Naive thymus-derived CD8-positive, alpha-beta T cell (primary cell): ENCODE measurements at places on chromosomes 6 and 20. TPM values are rescaled to one million over a fixed set of nuclear protein-coding genes. Genes with fewer than 3 reads are reported as not detected.

Gene CLPSL1
- not detected for polyA plus RNA-seq

Gene CLIC5
- polyA plus RNA-seq, result 0.42 TPM

Gene TOX2
- polyA plus RNA-seq, result 1.3 TPM

Gene SGK2
- polyA plus RNA-seq, result not detected

Gene ADRM1
- 93.9 TPM for polyA plus RNA-seq

Gene CALHM4
- polyA plus RNA-seq, result not detected

Gene C6orf89
- polyA plus RNA-seq, result 40.1 TPM

Gene VWA7
- polyA plus RNA-seq, result not detected

Gene DEFB124
- polyA plus RNA-seq, result not detected

- DNase-seq, result no peak
Observed at GRCh38 chr6:98894810-98895209, 52.9 kb downstream of the FBXL4 start.

GRCh38 chr20:61723529-61724257, 342.0 kb downstream of the TAF4 start:
- no peak for DNase-seq

GRCh38 chr6:90719321-90720195, 132.7 kb upstream of the MAP3K7 start:
- no peak for DNase-seq

GRCh38 chr6:150510576-150510975, 89.1 kb upstream of the PLEKHG1 start:
- no peak for DNase-seq

DNA sequence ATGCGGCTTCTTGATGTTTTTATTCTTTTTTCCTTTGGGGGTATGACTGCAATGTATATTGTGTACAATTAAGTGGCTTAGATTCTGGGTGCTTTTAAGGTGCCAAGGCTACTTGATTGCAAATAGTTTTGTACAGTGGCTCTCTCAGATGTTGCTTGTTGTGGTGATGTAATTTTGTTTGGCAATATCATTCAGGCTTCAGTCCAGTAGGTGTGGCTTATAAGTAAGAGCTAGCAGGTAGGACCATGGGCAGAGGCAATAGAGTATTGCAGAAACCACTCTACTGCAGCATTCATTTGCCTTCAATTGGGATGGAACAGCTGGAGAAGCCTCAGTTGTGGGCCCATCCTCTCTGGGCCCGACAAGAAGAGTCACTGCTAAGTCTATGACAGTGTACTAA, 407.9 kb upstream of the MAN1A1 start:
- DNase-seq, result no peak

- DNase-seq, result no peak
Observed at GRCh38 chr6:108157234-108157980, 8.4 kb upstream of the NR2E1 start.

- peak; percentile 50 for DNase-seq
Observed at GRCh38 chr20:57748601-57749130, 38.9 kb upstream of the PMEPA1 start.

- DNase-seq, result no peak
Observed at GRCh38 chr6:24943774-24944173, 8.0 kb upstream of the RIPOR2 start.

- DNase-seq, result no peak
Observed at GRCh38 chr20:2507875-2508630, 662 bp downstream of the ZNF343 start.

- DNase-seq, result no peak
Observed at GRCh38 chr20:57705127-57705899, 4.5 kb downstream of the PMEPA1 start.

DNA sequence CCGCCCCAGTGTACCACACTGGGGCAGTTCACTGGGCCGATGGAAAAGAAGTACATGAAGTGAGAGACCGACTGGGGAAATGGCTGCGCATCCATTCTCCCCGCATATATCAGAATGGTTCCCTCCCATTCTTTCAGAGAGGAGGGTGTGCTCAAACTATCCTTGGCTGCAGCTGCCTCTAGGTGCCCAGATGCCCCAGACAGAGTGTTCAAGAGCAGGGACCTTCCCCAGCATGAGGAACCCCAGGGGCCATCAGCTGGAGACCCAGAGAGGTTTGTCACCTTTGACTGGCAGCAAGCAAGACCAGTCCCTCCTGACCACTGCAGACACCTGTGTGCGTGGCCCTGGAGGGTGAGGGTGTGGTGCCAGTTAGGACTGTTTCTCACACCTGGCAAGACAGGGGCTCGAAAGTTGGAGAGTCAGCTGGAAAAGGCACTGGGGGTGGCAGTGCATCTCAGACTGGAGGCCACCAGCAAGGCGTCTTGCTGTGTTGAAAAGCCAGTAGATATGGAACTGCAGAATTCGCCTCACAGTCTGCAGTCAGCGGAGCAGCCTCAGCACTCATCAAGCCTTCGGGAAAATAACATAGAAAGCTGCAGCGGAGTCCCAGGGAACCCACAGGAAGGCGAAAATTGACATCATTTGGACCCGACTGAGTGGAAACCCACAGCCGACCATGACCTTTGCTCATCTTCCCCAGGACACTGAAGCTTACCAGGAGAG, 76.7 kb downstream of the GPR6 start:
- no peak for DNase-seq

GRCh38 chr6:91590191-91590590, 1003.3 kb upstream of the MAP3K7 start:
- no peak for DNase-seq

GRCh38 chr6:37583261-37583660, 83.6 kb upstream of the CCDC167 start:
- DNase-seq, result no peak

GRCh38 chr20:62603907-62604785, 38.2 kb upstream of the SLCO4A1 start:
- DNase-seq, result no peak

- no peak for DNase-seq
Observed at GRCh38 chr20:20685635-20686034, 26.8 kb downstream of the RALGAPA2 start.

DNA sequence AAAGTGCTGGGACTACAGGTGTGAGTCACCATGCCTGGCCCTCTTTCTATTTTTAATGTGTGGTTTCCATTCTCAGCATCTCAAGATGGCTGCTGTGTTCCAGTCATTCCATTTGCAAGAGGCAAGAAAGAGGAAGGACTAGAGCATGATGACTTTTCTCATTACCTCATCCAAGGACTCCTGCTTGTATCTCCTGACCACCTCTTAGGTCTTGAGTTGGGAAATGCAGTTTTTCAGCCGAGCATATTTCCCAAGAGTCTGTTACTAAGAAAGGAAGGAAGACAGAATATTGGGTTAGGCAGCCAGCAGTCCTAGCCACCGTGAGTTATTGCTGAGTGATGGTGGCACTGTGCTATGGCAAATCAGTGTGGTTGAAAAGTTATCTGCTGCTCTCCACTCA, 108.4 kb upstream of the INSM1 start:
- DNase-seq, result no peak

GRCh38 chr6:33391922-33392594, 435 bp downstream of the KIFC1 start:
- no peak for DNase-seq

DNA sequence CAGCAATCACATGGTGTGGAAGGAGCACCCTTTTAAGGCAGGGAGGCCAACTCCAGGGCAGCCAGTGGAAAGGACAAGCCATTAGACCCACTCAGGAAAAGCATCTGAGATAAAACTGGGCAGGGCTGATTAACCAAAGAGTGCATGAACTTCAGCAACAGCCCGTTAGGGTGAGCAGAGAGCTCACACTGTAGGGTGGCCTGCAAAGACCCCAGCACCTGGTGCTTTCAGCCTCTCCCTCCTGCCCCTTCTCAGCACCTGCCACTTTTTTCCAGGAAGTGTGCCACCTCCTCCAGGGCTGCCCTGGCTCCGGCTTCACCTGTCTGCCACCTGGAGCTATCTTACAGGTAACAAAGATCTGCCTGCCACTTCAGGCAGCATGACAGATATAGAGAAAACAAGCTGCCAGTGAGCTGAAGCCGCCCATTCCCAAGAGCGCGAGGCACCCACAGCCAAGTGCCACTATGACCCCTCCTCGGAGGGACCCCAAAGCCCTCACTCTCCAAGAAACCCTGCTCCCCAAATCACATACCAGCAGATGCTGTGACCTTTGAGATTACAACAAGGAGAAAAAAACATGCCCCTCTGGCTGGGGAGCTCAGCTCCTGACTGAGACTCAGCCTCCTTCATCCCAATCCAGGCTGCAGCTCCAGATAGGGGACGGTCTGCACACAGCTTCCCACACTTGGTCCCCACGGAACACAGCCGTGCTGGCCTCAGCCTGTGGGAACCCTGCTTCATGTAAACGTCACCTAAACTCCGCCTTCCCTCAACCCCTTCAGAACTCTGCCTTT, 71.2 kb downstream of the ABHD12 start:
- DNase-seq, result no peak

DNA sequence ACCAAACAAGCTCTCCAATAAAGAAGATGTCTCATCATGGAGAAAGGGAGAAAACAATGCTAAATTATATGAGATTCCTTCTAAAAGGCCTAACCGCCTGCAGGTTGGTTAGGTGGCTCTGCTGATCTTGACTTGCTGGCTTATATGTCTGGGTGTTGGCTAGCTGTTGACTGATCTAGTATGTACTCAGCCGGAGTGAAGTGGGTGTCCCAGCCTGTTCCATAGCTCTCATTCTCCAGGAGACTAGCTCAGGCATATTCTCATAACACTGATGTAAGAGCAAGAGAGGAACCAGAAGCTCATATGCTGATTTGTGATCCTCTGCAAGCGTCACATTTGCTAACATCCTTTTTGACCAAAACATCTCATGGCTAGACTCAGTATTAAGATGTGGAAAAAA, 473.0 kb downstream of the BMP2 start:
- no peak for DNase-seq

- no peak for DNase-seq
Observed at GRCh38 chr6:24432611-24433010, 29.9 kb downstream of the MRS2 start.

DNA sequence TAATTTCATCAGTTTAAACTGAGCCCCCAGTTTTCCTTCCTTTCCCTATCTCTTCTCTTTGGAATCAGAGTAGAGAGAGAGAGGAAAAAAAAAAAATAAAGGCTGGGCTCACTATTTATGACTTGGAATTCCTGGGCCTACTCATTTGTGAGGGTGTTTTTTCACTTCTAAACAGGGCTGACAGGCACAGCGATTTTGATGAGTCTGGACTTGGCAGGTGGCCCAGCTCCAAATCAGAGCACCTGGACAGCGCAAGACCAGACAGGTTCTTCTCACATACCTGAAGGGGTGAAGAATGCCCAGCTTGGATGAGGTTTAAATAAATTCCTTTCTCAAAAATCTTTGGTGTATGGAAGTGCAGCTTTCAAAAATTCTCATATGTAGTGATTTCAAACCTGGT, 122.2 kb downstream of the KIF13A start:
- no peak for DNase-seq

DNA sequence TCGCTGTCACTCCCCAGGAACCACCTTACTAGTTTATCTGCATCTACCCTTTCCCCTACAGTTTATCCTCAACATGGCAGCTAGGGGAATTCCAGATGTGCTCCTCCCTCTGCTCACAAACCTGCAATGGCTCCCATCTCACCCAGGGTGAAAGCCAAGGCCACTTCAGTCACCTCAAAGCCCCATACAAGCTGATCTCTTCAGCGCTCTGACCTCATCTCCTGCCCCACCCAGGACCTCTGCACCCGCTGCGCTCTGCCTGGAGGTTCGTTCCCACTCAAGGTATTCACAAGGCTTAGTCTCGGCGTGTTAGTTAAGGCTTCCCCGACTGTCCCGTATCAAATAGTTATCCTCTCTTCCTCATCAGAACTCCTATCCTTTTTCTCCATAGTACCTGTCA, 28.6 kb upstream of the SPDEF start:
- no peak for DNase-seq

DNA sequence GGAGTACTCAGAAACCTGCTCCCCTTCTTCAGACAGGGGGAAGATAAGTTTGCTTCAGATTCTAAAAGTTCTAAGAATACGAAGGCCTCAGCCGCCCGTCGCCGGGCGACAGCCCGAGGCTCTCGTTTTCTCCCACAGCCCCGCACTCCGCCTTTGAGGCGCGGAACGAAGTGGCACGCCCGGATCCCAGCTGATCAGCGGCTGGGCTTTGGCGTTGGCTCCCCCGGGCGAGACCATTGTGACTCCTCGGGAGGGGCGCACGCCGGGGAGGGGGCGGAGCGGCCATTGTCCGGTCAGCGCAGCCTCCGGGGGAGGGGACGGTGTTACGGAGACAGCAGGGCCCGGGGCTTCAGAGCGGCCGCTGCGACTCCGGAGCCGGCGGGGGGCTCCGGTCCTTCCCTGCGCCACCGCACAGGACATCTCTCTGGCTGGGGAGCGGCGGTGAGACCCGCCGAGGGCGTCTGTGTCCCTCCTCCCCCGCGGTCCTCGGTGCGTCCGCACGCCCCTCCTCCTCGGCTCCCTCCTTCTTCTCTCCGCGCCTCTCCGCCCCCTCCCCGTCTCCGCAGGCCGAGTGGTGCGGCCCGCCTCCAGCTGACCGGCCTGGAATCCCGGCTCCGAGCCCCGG, at the start of gene ZFAND3:
ZFAND3 (plus strand) TSS at position 551 of the 625 bp plus-strand sequence. CDS start 219 bp downstream, outside the sequence.
- peak; percentile 93 for DNase-seq

DNA sequence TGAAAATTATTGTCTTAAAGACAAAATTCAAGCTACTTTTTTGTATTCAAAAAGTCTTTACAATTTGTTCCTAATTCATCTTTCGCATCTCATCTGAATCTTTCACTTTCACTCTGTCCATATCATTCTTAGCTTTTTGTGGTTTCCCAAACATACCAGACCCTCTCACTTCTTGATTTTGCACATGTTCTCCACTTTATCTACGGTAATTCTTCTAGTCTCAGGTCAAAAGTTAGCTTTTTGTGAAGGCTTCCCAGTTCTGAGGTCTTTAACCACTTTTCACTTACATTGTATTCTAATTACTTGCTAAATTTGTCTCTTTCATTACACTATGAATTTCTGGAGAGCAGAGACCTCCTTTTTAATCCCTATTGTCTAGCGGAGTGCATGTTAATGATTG, 34.6 kb upstream of the EPHA7 start:
- DNase-seq, result no peak

- no peak for DNase-seq
Observed at GRCh38 chr20:57391439-57392301, 474 bp downstream of the RBM38 start.

GRCh38 chr6:27145731-27146455, 101.6 kb upstream of the PRSS16 start:
- DNase-seq, result peak; percentile 70

DNA sequence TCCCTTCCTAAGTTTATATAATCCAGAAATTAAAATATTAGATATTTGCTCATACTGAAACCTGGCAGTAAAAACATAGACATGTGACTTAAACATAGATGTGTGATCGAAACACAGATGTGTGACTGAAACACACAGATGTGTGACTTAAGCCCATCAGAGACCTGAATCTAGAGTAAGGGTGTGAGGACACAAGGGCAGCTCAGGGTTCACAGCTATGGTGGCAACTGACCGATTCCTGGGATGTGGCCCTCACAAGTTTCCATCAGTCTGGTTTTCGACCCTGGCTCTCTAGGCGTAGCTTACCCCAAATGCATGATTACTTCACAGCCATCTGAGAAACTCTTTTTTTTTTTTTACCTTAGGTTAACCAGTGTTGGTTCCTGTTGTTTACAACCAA, 137.0 kb downstream of the NRN1 start:
- no peak for DNase-seq

GRCh38 chr20:2690213-2690612, 2.4 kb upstream of the EBF4 start:
- DNase-seq, result no peak
